ENCODE measurements at places on chromosomes 6 and 20.

DNA sequence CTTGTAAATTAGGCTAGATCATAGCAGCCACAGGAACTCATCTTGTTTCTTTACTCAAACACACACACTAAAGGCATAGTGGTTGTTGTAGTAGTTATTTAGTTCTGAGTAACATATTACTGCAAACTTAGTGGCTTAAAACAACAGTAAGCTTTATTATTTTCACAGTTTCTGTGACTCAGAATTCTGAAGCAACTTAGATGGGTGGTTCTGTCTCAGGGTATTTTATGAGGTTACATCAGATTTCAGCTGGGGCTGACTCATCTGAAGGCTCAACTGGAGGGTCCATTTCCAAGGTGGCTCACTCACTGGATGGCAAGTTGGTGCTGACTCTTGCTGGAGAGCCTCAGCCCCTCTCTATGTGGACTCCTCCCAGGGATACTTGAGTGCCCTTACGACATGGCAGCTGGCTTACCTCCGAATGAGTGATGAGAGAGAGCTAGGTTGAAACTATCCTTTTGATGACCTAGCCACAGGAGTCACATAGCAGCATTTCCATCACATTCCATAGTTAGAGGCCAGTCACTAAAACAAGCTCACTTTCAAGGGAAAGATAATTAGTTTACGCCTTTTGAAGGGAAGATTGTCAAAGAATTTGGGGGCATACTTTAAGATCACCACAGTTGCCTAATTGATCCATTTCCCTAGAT lies 136.5 kb upstream of the PRND start:
- no peak for DNase-seq

- DNase-seq, result no peak
Measured at GRCh38 chr20:49698477-49698876, 15.2 kb downstream of the B4GALT5 start.

DNA sequence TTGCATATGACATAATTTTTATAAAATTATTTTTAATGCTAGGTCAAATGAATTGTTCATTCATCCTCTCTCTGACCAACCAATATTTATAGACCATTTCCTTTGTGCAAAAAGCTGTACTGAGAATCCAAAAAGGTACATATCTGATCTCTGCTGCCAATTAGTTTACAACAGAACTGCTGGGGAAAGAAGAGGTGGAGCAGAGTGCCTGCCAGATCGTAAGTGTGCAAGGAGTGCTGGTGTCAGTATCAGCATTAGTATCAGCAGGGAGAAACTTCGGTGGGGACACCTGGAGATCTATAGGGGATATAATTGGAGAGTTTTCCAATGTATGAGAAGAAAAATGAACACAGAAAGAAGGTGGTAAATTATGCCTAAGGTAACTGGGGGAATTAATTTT lies 63.3 kb upstream of the ASF1A start:
- DNase-seq, result no peak

DNA sequence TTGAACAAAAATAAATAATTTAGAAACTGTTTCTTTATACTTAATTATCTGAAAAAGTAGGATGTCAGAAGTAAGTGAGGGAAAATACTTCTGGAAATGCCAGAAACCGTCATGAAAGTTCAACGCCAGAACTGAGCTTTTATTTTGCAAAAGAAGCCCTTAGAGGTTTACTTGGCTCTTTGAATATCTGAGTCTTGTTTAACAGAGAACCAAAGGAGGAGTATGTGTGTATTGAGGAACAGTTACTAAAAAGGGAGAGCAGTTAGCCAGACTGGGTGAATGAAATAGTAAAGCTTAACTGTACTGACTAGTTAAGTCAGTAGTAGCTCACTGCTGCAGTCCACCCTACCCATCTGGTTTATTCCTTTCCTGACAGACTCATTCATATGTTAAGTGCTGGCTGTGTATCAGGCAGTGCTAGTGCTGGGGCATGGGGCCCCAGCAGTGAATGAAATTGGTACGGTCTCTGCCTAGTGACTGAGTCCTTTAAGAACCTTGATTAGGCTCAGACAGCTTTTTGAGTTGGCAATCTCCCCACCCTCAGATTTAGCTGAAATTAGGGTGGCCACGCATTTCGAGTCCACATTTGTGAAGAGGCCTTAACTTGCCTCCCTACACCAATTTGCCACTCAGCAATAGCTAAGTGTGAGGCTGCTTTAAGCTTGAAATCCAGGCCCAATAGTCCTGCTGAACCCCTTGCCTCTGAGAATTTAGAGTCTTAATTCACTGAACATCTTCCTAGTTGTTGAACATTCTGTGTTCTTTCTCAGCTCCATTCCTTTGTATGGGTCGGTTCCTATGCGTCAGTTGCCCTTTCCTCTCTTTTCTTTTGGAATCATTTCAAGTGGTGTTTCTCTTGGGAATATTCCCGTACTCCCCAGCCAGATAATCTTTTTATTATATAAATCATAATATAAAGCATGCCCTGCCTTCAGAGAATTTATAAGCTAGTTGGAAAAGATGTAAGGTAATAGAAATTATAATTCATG lies 20.2 kb downstream of the MAP3K4 start:
- no peak for DNase-seq

- no peak for DNase-seq
Measured at GRCh38 chr6:134171517-134171916, 119.1 kb upstream of the SLC2A12 start.

DNA sequence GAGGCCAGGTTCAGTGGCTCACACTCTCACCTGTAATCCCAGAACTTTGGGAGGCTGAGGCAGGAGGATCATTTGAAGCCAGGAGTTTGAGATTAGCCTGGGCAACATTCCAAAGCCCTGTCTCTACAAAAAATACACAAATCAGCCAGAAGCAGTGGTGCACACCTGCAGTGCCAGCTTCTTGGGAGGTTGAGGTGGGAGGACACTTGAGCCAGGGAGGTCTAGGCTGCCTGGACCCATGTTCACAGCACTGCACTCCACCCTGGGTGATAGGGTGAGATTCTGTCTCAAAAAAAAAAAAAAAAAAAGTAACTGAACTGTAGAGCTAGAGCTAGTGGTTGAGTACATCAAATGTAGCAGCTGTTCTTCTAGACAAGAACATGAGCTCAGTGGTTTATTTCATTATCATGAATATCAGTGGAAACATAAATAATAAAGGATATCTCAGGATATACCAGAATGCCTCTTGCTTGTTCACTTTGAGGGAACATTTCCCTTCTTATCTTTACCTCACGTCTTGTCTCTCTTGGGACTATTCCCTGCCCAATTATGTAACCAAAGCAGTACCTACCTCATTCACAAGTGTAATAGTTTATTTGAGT lies 17.6 kb downstream of the NANP start:
- DNase-seq, result no peak

- no peak for DNase-seq
Measured at GRCh38 chr20:62918147-62918546, 8.2 kb downstream of the DIDO1 start.

GRCh38 chr6:138176652-138177232 lies 15.0 kb downstream of the ARFGEF3 start:
- DNase-seq, result no peak

DNA sequence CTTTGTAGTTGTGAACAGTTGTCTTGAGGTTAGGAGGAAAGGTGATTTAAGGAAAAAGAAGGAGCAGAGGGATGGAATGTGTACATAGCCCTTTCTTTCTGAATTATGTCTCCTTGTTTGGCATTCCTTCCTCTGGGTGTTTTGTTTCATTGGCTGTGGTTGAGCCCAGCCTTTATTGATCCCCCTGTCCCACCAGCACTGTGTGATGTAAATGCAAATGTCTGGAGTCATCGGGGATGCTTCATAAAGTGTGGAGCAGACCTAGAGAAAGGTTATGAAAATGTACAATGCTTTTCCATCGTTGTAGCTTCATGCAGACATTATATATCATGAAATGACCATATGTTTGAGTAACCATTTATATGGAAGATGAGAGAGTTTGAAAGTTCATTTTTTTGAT lies 164.5 kb downstream of the PLCB1 start:
- no peak for DNase-seq

GRCh38 chr6:37876843-37877242 lies 57.3 kb downstream of the ZFAND3 start:
- no peak for DNase-seq

GRCh38 chr20:21259346-21259745 lies 43.8 kb upstream of the XRN2 start:
- no peak for DNase-seq

GRCh38 chr6:35842381-35842780 lies 37.2 kb downstream of the LHFPL5 start:
- no peak for DNase-seq

DNA sequence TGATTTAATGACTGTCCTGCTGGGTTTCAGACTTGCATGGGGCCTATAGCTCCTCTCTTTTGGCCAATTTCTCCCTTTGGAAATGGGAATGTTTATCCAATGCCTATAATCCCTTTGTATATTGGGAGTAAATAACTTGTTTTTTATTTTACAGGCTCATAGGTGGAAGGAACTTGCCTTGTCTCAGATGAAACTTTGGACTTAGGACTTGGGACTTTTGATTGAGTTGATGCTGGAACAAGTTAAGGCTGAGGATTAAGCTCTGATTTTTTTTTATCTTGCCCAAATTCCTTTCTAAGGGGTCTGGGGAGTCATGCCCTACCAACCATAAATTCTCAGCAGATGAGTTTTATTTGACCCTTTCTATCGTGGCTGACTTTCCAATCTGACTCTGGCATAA lies 23.5 kb downstream of the WDR27 start:
- no peak for DNase-seq

GRCh38 chr6:11869672-11870340 lies 91.2 kb upstream of the ADTRP start:
- DNase-seq, result no peak

DNA sequence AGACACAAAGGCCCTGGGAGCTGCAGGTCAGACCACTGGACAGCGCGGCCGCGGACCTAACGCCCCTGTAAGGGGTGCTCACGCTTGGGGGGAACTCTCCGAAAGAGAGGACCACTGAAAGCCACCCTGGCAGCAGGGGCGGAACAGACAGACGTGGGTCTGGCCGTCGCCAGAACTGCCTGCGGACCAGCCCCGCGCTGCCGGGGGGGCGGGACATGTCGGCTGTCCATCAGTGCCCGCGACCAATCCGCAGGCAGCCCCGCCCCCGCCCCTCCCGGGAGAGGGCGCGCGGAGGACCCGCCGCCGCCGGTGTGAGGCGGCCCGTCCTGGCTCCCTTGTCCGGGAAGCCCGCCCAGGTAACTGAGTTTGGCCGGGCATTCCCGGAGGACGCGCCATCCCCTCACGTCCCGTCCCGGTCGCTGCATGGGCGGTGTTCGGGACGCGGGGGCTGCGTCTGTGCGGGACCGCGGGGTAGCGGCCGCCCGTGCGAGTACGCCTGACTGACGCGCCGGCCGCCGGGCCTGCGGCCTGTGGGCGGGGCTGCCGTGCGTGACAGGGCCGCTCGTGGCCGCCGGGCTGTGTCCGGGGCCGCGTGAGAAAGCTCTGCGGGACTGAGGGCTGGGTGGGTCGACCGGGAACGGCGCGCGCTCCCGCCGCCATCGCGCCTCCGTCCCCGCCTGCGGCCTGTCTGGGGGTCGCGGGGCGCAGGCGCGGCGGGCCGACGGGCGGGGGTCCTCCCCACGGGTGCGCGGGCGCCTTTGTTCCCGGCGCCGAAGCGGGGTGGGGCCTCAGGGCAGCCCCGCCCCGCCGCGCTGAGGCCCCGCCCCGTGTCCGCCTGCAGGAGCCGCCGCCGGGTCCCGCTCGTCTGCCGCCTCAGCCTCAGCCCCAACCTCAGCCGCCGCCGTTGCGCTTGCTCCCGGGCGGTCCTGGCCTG lies at the start of gene PLCG1:
PLCG1 (plus strand) TSS at position 864 of the 934 bp plus-strand sequence. CDS start 99 bp downstream, outside the sequence.
- peak; percentile 84 for DNase-seq

DNA sequence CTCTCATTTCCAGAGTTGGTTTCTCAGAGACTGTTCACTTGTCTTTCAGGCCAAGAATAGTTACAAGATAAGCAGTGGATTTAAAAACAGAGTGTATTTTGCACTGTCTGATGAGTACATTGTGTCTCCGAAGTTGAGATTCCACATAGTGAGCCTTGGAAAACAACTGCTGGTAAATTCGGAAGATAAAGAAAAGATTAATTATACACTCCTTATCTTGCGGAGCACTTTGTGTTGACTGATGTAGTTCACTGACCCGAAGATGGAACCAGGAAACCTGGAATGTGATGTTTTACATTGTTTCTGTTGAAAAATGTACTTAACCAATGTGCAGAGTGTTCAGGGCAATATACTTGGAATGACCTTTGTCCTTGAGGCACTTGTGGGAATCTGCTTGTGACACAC lies 51.0 kb downstream of the ANKS1A start:
- DNase-seq, result no peak

DNA sequence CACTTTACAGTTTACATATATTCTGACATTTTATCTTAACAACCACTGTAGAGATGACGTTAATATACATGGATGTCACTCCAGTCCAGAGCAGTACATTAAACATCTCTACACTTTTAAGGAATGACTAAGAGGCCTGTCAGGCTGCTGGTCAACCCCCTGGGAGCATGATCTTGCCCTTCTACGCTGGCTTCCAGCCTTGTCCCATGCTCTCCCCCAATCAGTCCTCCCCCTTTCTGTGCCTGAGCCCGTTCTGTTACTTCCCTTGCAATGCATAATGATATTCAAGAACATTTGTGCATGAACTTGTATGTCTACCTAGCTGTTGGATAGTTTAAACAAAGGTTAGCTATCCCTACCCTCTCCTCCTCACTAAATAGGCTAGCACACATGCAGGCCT lies 40.5 kb upstream of the PLCB4 start:
- no peak for DNase-seq

- no peak for DNase-seq
Measured at GRCh38 chr6:101613556-101613955, 220.0 kb downstream of the GRIK2 start.

- no peak for DNase-seq
Measured at GRCh38 chr6:108585921-108586536, 25.3 kb downstream of the FOXO3 start.

DNA sequence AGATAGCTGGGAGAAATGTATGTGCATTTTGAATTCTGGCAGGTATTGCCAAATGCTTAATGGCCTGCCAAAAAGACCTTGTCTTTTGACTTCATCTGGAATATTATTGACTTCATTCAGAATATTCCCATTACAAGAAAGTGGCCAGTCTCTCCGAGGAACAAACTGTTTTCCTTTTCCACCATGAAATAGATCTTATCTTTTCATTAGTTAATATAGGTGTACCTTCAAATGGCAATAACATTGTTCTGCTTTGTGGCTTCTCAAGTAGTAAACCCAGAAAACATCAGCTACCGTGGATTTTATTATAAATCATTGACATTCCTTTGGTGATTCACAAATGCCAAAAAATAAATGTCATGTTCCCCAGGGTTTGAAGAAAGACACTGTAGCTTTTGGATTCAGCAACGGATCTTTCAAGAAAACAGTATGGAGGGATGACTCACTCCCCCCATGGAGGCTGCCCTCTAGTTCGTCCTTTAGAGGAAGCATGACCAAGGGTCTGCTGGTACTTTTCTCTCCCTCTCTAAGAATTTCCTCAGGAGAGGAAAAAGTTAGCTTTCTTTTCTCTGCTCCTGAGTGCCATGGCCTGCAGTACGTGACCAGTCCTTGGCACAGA lies 1.1 kb upstream of the RNF182 start:
- DNase-seq, result no peak

GRCh38 chr20:6660441-6660840 lies 107.0 kb upstream of the BMP2 start:
- DNase-seq, result no peak

- DNase-seq, result no peak
Measured at GRCh38 chr6:170032706-170033309, 258.1 kb downstream of the DLL1 start.
